ENCODE measurements at places on chromosomes 12 and 14.

- DNase-seq: peak; percentile 9
Observed at GRCh38 chr12:121964813-121965643, 46.6 kb downstream of the CFAP251 start.

GRCh38 chr12:69579029-69579428 lies 6.2 kb upstream of the CCT2 start:
- DNase-seq: no peak

GRCh38 chr12:126898562-126898961 lies 1368.4 kb upstream of the TMEM132C start:
- DNase-seq: no peak

DNA sequence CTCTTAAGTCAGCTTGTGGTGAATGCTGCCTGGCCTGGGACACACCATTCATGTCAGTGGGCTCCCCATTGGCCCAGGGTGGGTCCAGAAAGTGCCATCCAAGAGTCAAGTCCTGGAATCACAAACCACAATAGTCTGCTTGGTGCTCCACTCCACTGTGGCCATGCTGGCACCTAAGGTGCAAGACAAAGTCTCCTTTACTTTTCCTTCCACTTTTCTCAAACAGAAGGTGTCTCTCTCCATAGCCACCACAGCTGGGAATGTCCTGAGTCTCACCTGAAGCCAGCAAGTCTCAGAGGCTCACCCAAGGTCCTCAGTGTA lies 9.0 kb downstream of the RDH16 start:
- DNase-seq: no peak

GRCh38 chr12:64566122-64566521 lies 44.2 kb upstream of the RASSF3 start:
- DNase-seq: no peak

DNA sequence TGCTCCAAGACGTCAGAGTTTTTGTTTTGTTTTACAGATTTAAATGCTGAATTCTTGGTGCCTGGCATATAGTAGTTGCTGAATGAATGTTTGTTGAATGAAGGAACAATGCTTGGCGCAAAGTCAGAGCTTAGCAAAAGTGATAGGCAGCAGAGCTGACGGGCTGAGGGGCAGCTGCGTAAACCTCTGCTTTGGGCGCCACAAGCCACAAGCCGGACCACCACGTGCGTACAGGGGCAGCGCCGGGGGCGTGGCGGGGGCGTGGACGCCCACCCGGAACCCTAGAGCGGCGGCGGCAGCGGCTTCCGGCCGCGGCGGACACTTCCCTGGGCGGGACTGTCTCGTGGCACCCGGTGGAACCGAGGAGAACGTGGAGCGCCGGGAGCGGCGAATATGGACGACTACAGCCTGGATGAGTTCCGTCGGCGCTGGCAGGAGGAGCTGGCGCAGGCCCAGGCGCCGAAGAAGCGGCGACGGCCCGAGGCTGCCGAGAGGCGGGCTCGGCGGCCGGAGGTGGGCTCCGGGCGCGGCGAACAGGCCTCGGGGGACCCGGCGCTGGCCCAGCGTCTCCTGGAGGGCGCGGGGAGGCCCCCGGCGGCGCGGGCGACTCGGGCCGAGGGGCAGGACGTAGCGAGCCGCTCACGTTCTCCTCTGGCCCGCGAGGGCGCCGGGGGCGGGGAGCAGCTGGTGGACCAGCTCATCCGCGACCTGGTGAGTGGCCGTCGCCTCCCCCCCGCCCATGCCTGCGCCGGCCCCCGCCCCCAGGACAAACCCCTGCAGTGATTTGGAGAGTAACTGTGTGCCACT lies at the start of gene FBXW8:
Gene FBXW8, plus strand, starts transcription at position 306 of the 807 bp plus-strand sequence. Its CDS starts 88 bp downstream, at position 394.
- DNase-seq: peak; percentile 84

DNA sequence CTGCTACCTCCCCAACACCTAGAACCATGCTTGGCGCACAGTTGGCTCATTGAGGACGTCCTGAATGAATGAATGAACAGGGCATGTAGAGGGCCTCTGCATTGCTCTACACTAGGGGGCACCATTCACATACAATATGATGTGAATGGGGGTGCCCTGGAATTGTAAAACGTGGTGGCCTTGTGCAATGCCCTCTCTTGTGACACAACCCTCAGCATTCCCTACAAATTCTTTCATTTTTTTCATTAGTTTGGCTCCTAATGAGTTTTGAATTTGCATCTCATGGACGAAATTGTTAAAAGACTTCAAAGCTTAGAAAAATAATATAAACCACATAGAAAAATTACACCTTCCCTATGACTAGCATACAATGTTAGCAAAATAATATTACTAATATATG lies 2.3 kb upstream of the DIO2 start:
- peak; percentile 72 for DNase-seq

- DNase-seq: no peak
Observed at GRCh38 chr14:20692116-20692751, 3.7 kb downstream of the ANG start.

DNA sequence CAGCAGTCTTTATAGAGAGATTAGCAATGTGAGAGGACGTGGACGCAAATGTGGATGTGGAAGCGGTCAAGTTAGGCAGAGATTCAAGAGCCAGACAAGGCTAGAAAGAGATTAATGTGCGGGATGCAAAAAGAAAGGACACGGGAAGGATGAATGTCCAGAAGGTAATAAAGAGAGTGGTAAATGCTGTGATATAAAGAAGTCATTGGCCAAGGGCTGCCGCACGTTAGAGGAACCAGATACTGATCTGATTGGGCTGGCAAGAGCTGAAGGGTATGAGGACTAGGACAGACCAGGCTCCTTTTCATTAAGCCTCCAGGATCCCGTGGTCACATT lies 59.5 kb downstream of the DHRS2 start:
- peak; percentile 16 for DNase-seq

GRCh38 chr14:75404847-75405246 lies 23.0 kb upstream of the JDP2 start:
- no peak for DNase-seq

DNA sequence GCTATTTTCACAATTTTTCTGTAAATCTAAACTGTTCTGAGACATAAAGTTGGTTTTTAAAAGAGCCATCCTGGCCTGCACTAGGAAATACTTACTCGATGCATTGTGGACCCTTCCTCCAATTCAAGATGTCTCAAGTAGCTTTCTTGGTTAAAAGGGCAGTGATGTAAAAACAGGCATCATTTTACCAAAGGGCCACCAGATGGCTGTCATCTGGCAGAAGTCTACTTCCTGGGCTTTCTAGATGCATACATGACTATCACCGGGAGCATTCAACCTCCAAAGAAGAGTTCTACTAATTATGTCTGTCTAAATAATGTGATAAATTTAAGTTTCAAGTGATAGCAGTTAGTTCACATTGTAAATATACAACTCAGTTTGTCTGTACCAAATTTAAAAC lies 96.8 kb upstream of the FRMD6 start:
- peak; percentile 4 for DNase-seq

DNA sequence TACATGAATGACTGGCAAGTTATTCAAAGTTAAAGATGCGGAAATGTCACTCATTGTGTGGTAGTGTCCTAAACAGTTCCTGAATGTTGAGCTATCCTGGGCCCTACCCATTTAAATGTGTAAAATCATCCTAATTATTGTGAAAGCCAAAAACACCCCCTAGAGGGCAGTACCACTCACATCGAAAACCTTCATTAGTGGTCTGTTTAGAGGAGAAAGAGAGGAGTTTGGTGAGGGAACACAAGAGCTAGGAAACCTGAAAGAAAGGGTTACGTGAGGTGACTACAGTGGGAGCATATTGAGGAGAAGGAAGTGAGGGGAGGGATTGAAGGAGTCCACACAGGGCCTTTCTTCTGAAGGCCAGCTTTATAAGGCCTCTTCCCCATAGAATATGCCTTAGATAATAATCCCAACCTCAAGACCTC lies 2.5 kb upstream of the TEP1 start:
- peak; percentile 90 for DNase-seq

GRCh38 chr12:33265033-33265731 lies 174.4 kb downstream of the SYT10 start:
- DNase-seq: no peak

GRCh38 chr12:42612231-42612613 lies 22.7 kb upstream of the PRICKLE1 start:
- DNase-seq: no peak

GRCh38 chr14:93003945-93004698 lies 81.2 kb downstream of the CHGA start:
- no peak for DNase-seq

DNA sequence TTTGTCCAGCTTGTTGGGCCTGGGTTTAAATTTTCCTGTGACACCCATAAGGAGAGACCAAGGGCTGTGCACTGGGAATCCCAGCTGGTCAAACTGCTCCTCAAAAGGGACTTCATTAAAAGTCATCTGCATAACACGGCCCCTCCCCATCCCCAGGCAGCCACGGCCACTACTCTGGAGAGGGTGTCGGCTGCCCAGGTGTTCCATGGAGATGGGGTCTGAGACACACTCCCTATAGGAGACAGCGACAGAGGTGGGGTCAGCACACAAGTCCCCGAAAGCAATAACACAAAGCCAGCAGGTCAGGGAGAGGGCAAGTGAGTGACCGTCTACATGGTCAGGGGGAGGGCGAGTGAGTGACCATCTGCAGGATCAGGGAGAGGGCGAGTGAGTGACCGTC lies 75.6 kb upstream of the BCL11B start:
- no peak for DNase-seq

DNA sequence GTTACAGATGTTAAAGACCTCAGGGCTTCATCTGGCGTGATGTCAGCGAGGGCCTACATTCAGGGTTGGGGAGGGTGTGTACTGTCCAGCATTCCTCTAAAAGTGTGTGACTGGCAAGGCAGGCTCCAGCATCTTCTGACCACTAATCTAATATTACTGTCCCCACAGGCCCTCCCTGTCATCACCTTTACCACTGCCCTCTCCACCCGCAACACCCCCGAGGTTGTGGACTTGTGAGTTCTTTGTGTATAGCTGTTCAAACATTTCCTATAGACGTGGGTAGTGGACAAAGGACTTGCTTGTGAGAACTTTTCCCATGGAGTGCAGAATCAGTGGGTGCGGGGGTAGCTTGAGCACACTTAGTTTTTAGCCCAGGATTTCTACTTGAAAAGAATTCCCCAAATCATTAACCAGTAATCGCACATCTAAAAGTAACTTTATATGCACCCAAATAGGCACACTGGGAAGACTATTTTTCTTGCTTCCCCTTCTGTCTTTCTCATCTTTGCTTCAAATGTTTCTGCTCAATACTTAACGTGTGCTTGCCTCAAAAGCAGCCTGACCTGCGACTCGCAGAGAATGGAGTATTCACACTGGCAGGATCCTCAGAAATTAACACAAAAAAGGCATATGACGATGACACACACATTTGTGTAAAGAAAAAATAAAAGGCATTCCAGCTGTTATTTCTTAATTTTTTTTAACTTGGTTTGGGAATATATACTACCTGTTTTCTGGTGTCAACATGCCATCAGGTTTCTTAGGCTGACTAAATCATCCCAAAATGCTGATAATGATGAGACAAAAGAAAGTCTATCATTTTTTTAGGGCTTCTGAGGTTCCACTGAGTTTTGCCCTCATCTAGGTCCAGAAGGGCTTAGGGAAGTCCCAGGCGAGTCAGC lies 158.4 kb upstream of the HIF1A start:
- DNase-seq: no peak

DNA sequence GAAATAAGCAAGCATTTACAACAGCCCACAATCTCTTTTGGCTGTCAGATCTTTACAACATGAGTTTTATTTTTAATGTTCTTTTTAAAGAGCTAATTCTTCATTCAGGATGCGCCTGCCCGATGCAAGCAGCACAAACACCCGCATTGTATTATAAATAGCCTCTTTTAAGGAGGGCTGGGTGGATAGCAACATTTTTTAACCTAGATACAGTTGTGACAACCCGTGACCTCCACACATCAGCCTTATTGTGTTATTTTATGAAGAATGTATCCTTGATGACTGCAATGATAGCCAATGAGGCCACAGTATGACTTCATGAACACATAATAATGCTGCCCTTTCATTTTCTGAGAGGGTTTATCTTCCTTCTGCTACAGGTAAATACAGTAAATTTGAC lies 173.7 kb downstream of the FOXN3 start:
- no peak for DNase-seq

- DNase-seq: no peak
Observed at GRCh38 chr14:83172363-83172762, 1638.7 kb upstream of the SEL1L start.

DNA sequence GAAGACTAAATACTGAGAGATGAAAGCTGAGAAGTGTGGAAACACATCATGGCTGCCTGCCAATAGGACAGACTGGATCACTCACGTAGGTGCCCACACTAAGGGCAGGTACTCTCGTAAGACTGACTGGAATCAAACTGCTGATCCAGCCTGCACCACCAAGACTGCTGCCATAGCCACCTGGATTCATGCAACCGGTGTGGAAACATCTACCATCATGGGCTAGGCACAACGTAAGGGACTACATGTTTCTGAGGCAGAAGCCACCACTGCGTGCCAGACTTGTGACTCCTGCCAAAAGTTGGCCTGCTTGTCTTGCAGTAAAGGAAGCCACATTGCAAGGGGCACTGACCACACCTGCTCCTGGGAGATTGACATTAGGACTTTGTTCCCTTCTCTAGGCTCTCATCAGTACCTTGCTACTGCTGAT lies 3.8 kb downstream of the POMT2 start:
- DNase-seq: no peak

DNA sequence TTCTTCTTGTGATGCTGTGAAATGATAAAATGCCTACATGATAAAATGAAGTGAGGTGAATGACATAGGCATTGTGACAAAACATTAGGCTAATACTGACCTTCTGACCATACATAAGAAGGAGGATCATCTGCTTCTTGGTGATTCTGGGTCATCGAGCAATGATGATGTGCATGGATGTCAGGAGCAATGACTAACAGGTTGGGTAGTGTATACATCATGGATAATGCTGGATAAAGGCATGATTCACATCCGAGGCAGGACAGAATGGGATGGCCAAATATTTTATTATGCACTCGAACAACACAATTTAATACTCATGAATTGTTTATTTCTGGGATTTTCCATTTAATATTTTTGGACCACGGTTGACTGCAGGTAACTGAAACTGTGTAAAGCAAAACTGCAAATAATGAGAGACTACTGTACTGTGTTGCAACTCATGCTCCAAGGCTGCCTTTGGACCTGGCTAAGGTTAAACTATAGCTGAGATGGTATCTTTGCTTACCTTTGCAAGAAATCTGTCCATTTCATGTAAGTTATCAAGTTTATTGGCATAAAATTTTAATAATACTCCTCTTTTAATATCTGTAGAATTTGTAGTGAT lies 7.6 kb upstream of the SLC25A21 start:
- DNase-seq: no peak

GRCh38 chr14:106556665-106557289 lies 1030.4 kb downstream of the TMEM121 start:
- DNase-seq: peak; percentile 77
